CD4-positive, alpha-beta memory T cell (primary cell): ENCODE measurements at places on chromosomes 2 and 18. TPM values are rescaled to one million over a fixed set of nuclear protein-coding genes. Genes with fewer than 3 reads are reported as not detected.

Gene PTPN2
- 98.2 TPM for polyA plus RNA-seq

Gene NT5DC4
- polyA plus RNA-seq = not detected

Gene NEB
- 0.17 TPM for polyA plus RNA-seq

Gene NTSR2
- polyA plus RNA-seq = not detected

Gene CIAO1
- 94.3 TPM for polyA plus RNA-seq

GRCh38 chr2:163348857-163349380, 386.9 kb downstream of the FIGN start:
- DNase-seq = no peak

DNA sequence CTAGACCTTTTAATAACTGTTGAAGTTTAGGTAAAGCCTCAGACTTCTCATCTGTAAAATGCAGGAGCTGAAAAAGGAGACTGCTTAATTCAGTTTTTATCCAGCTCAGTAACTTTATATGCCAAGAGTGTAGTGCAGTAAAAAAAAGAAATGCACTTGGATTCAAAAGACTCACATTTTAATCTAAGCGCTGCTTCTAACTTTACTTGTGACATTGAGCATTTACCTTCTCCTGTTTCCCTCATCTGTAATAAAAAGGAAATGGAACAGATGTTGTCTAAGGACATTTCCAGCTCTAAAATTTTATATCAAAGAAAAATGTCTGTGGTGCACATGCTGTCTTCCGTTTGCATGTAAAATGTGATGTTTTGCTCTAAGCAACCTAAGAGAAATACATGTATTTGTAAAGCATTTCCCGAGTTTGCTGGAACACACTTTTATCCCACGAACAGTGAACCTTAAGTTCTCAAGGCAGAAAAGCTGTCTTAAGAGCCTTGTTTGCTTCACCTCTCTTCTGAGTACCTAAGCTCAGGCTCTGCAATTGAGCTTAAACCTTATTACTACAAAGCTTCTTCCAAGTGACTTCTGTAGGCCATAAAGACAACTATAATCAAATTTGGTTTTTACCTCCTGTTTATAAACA, 24.2 kb upstream of the TANK start:
- peak; percentile 5 for DNase-seq

GRCh38 chr2:5453220-5454050, 238.7 kb upstream of the SOX11 start:
- no peak for DNase-seq

DNA sequence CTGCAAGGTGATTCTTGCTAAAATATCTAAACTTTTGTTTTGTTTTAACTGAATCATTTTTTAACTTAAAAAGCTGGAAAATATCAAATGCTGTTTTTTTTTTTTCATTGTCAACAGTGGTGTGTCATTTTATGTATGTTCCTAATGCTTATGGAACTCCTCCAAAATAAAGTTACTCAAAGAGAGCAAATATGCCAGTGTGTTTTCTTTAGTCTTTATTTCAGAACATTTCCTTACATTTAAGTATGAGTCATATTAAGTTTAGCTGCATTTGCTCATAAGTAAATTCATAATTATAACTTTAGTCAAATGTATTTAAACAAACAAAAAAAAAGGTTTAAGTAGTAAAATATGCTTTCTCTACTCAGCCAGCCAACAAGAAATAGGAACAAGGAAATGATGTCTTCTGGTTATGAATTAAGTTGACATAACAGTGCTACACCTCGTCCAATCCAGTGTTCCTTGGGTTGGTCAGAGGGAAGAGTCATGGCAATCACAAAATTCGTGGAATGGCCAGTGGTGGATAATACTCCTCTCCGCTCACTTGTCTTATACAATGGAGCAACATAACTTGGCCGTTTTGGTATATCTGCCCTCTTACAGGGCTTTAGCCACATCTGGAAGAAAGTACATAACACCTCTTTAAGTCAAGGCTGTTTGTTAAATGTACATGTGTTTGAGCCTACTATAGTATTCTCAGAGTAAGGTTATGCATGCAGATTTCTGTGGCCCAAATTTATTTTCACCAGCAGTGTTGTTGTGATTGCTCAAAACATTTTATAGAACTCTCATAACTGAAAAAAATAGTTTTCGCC, 80.7 kb downstream of the SLC39A10 start:
- DNase-seq = no peak

DNA sequence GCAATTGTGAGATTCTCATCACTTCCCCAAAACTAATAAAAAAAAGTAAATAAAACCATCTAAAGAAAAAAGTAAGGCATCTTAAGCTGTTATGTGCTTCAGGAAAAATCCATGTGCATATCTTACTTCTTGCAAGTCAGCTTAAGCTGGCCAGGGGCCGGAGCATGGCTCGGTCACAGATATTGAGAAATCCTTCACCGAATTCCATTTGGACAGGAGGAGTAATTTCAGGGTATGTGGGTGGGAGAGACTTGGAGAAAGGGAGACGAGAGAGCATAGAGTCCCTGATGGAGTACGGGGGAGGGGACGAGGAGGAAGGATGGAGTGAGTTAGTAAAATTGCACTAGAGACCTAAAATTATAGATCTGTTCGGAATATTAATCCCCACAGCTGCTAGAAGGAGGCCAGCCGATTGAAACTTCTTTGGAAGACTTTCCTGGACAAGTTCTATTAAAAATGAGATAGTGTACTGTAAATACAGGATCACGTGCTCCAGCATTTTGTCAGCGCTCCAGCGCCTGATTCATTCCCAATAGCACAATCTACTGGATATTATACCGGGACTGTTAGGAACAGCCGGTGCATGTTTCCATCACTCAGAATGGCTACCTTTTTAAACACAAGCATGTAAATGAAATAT, 438.5 kb downstream of the ZNF516 start:
- no peak for DNase-seq

- no peak for DNase-seq
These were observed 203.2 kb downstream of the SH3RF3 start for GRCh38 chr2:109331896-109332848.

GRCh38 chr18:48040457-48041110, 110.1 kb upstream of the SMAD2 start:
- DNase-seq = no peak

- DNase-seq = no peak
These were observed 311.9 kb upstream of the RAB6C start for GRCh38 chr2:129667577-129667976.

- DNase-seq = no peak
These were observed 4.3 kb downstream of the IGFBP5 start for GRCh38 chr2:216690853-216691741.

- DNase-seq = no peak
These were observed 191.3 kb downstream of the CDH7 start for GRCh38 chr18:65942104-65942503.

GRCh38 chr2:207885010-207885409, 115.3 kb upstream of the FZD5 start:
- DNase-seq = no peak

DNA sequence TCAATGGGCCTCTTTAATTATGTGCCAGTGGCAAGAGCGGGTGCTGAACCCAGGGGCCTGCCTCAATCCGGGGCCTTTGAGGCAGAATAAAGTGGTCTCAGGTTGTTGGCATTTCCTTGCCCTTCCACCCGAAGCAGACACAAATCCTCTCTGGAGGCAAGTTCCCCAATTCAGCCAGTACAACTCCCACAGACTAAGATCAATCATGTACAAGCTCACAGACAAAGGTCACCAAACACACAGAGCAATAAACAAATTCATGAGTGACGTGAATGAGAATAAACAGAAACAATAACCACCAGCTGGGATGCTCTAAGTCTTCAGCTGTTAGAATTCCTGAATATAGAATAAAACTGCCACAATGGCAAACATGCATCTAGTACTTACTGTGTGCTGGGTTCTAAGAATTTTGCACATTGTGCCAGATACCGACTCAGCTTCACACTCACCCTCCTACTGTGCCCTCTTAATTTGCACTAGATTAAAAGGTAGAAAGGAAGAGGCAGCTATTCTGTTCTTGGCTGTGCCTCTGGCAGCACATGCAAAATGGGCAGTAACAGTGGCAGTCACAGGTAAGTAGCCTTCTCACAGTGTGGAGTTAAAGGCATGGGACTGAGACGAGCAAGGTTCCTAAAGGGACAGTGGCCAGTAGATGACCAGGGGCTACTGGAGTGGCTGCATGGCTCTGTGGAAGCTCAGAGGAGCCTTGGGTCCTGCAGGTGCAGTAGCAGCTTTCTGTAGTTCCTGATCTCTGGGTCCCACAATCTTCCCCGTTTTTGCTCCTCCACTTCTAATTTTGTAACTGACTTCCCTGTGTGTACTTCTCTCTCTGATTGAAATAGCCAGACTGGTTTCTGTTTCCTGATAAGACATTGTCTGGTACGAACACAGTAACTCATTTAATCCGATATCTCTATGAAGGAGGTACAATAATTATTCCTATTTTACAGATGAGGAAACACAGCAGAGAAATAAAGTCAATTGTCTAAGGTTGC, 34.6 kb upstream of the IL1B start:
- no peak for DNase-seq

- no peak for DNase-seq
These were observed 219.6 kb upstream of the RAB12 start for GRCh38 chr18:8389391-8390340.

DNA sequence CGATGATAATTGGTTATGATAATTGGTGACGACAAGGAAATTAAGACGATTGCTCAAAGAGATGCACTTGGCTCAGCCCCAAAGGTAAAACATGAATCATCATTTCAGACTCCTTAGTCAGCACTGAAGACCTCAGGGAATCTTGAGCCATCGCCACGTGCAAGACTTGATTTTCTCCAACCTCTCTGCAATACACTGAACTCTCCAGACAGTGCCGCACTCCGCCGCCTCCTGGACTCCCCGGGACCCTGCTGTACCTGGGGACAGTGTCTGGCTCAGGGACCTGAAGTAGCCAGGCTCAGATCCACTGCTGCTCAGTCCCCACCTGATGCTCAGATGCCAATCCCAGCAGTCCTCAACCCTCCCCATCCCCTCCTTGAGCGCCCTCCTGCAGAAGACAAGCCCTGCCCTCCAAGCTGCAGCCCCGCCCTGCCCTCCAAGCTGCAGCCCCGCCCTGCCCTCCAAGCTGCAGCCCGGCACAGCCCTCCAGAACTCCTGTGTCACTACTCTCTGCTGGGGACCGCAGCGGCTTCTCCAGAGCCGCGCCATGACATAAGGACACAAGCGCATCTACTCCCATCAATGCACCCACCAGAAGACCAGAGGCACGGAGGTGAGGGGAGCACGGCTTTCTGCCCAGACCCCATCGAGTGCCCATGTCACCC, 1.1 kb downstream of the TMEM18 start:
- no peak for DNase-seq
